ENCODE measurements at places on chromosomes 5 and 9.

DNA sequence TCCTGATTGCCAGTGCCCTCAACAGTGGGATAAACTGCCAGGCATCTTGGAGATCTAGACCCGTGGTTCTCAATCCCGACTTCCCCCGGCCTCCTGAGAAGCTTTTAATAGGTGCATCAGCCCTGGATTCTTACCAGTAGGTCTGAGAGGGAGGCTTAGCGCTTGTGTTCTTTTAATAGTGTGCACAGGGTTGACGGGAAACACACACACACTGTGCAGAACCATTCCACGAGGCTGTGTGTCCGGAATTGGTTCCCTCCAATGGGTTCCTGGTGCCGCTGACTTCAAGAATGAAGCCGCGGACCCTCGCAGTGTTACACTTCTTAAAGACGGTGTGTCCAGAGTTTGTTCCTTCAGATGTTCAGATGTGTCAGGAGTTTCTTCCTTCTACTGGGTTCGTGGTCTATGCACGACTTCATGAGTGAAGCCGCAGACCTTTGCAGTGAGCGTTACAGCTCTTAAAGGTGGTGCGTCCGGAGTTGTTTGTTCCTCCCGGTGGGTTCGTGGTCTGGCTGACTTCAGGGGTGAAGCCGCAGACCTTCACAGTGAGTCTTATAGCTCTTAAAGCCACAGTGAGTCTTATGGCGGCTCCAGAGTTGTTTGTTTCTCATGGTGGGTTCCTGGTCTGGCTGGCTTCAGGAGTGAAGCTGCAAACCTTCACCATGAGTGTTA is 46.6 kb upstream of the PRSS3 start:
- DNase-seq: no peak

DNA sequence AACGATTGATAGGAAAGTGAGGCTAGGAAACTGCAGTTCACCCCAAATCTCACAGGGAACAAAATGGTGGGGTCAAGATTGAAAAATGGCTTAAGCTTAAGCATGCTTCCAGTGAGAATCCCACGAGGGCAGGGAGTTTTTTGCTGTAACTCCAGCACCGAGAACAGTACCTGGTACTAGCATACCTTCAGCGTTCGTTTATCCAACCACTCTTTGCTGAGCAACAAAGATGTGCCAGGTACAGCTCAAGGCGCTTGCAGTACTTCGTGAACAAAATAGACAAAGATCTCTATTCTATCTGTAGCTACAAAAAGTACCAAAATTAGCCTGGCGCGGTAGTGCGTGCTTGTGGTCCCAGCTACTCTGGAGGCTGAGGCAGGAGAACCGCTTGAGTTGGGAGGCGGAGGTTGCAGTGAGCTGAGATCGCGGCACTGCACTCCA is 778 bp upstream of the PPP6C start:
- no peak for DNase-seq

DNA sequence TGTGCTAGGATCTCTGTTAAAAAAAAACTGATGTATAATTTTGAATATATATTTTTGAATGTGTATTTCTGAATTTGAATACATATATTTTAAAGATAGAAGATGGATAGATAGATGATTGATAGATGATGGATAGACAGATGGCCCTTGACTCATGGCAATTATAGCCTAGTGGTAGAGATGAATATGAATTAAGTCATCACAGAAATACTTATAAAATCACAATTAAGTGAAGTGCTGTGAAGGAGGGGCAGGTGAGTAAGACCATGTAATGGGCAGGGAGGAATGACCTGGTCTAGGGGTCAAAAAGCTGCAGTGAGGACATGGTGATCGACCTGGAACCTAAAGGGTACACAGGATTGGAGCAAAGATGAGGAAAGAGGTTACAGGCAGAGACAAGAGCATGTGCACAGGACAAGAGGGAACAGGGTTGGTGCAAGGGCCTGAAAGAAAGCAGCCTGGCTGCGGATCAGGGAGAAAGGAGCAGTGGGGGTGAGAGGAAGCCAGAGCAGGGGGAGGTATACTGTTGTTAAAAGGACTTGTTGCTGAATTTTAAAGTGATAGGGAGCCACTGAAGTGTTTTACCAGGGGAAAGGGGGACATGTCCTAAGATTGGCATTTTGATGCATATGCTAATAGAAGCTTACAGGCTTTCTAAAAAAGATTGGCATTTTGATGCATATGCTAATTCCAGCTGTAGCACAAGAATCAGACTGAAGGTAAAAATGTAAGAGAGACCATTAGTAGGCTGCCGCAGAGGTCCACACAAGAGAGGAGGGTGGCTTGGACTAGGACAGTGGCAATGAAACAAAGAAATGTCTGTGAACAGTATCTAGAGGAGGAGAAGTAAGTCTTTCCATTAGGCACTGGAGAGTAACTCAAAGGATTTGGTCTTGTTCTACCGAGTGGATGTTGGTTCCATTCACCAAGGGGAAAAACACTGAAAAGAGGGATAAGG is 527.8 kb downstream of the AGTPBP1 start:
- DNase-seq: no peak

DNA sequence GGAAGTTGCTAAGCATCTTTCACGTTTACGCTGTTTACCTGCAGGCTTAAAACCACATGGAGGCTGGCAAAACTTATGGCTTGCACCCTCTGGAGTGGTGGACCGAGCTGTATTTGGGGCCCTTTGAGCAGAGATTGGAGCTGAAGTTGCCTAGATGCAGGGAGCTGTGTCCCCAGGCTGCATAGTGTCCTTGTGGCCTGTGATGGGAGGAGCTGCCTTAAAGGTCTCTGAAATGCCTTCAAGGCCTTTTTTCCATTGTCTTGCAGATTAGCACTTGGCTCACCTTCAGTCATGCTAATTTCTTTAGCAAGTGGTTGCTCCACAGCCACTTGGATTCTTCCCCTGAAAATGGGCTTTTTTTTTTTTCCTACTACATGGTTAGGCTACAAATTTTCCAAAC is 81.5 kb upstream of the CHD1 start:
- no peak for DNase-seq

GRCh38 chr9:83623679-83624076 is 735 bp downstream of the IDNK start:
- no peak for DNase-seq

GRCh38 chr5:138874241-138874640 is 894 bp downstream of the LRRTM2 start:
- peak; percentile 23 for DNase-seq

DNA sequence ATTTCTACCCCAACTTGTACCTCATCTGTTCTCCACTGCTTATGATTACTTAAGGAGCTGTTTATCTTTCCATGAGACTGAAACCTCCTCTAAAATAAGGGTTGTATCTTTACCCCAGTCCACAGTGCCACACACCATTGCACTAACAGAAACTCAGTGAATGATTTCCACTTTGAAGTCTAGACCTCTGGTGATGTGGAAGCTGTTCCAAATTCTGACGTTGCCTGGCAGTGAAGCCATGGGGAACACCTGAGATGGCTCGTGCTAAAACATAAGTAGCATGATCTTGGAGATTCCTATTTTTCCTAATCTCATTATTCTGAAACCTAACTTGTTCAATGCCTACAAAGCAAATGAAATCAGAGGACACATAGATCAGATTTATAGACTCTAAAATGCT is 583.2 kb downstream of the EBF1 start:
- no peak for DNase-seq

DNA sequence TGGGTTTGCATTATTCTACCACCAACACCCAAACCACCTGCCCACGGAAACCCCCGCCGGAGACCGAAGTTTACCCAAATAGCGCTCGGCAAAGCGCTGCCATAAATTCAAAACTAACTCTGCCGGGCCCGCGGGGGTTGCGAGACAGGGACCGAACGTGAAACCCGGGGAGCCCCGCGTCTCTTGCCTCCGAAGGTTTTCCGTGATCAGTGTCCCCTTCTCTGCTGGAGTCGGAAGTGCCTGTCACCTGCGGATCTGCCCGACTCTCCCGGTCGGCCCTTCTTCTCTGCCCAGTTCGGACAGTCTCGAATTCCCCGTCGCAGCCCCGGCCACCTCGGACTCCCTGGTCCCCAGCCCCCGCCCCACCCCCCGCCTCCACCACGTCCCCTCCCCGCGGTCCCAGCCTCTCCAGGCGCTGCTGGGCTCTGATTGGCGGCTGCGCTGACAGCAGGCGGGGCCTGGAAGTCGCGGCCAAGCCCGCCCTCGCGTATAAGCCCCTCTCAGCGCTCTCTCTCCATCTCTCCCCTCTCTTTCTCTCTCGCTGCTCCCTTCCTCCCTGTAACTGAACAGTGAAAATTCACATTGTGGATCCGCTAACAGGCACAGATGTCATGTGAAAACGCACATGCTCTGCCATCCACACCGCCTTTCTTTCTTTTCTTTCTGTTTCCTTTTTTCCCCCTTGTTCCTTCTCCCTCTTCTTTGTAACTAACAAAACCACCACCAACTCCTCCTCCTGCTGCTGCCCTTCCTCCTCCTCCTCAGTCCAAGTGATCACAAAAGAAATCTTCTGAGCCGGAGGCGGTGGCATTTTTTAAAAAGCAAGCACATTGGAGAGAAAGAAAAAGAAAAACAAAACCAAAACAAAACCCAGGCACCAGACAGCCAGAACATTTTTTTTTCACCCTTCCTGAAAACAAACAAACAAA is at the start of gene RORB:
RORB (plus strand) TSS at position 517 of the 929 bp plus-strand sequence. CDS start 642 bp downstream, outside the sequence.
- DNase-seq: peak; percentile 15

GRCh38 chr9:137301081-137301947 is 757 bp downstream of the NRARP start:
- no peak for DNase-seq

- DNase-seq: no peak
Measured at GRCh38 chr9:642014-642413, 199.5 kb upstream of the DMRT1 start.

DNA sequence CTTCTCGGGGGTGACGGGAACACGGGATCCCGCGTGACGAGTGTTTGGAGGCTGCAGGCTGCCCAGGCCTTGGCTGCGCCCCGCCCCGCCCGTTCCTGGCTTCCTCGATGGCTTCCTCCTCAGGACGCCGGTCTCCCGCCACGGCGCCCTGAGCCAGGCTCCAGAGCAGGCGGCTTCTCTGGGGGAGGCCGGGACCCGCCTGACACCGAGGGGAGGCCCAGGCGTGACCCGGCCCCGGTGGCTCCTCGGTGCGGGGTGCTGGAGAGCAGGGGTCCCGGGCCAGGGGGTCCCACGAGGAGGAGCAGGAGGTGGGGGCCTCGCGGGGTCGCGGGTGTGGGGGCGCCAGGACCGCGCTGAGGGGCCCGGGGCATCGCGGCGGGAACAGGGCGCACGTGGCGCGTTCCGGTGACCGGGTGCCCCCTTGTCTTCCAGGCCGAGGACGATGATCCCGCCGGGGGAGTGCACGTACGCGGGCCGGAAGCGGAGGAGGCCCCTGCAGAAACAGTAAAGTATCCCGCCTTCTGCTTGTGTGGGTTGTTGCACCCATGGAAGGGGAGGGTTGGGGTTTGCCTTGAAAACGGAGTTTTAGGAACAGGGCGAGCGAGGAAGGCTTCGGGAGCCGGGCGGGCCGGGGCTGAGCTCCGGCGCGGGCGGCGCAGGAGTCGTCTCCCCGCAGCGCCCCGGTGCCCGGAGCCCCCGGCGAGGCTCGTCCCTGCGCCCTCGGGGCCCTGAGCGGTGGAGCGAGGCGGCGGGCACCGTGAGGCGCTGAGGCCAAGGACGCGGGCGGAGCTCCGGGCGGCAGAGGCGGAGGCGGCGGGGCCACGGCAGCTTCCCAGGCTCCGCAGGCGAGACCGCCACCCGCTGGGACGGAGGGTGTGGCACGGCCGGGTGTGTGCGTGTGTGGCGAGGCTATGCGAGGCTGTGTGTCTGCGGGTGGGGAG is 22.2 kb downstream of the AHRR start:
- no peak for DNase-seq

GRCh38 chr9:101453776-101454570 is 18.4 kb upstream of the ALDOB start:
- no peak for DNase-seq

DNA sequence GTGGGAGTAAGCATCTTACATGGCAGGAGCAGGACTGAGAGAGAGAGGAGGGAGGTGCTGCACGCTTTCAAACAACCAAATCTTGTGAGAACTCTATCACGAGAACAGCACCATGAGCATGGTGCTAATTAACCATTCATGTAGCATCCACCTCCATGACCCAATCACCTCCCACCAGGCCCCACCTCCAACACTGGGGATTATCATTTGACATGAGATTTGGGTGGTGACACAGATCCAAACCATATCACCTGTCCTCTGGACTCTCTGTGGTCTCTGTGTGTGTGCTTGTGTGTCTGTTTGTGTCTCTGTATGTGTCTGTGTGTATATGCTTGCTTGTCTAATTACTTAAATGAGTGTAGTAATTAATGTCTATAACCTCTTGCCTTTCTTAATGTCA is 31.1 kb downstream of the SEC61B start:
- DNase-seq: no peak

- no peak for DNase-seq
Measured at GRCh38 chr5:127697894-127698600, 5.1 kb upstream of the CCDC192 start.

- DNase-seq: no peak
Measured at GRCh38 chr9:33449715-33450114, 2.3 kb upstream of the AQP3 start.

DNA sequence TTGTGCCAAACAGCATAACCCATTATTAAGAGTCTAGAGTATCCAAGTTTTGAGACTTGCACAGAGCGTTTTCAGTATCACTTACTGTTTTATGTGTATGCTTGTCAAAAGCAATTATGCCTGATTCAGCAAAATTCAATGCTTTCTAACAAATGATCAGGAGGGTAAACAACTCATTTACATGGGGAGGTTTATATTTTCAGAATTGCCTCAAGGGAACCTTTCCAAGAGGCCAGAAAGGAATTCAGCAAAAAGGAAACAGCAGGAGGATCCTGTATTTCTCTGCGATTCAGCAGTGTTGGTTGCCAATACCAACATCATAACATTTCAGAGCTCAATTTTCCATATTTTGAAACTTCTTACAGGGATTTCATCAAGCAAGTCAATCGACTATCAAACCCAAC is 69.3 kb upstream of the DAB2 start:
- DNase-seq: no peak

DNA sequence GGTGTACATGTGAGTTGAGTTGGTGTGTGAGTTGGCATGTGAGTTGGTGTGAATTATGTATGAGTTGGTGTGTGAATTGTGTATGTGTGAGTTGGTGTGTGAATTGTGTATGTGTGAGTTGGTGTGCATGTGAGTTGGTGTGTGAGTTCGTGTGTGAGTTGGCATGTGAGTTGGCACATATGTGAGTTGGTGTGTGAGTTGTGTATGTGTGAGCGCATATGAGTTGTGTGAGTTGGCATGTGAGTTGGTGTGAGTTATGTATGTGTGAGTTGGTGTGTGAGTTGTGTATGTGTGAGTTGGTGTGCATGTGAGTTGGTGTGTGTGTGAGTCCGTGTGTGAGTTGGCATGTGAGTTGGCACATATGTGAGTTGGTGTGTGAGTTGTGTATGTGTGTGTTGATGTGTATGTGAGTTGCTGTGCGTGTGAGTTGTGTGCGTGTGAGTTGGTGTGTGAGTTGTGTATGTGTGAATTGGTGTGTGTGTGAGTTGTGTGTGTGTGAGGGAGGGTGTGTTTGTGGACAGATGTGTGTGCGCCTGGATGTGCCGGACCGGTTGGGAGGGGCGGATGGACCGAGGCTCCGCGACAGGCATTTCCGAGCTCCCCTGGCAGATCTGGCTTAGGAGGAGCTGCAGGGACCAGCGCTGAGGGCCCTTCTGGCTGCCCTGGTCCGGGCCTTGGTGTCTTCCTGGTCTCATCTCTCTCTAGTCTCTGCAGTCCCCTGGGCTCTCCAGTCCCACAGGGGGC is 162.5 kb upstream of the IER5L start:
- DNase-seq: no peak
